Liver (tissue), 10 donors: ENCODE measurements at places on chromosomes 2 and 18. TPM values are rescaled to one million over a fixed set of nuclear protein-coding genes. Genes with fewer than 3 reads are reported as not detected.

- no peak for DNase-seq
These were observed 52.3 kb downstream of the PAX8 start for GRCh38 chr2:113226462-113226861.

AFF3 gene
- total RNA-seq: 3.5 TPM

GRCh38 chr2:234095301-234095700, 44.8 kb downstream of the SPP2 start:
- DNase-seq: no peak

GRCh38 chr2:223365158-223365679, 236.9 kb downstream of the SCG2 start:
- DNase-seq: no peak

DNA sequence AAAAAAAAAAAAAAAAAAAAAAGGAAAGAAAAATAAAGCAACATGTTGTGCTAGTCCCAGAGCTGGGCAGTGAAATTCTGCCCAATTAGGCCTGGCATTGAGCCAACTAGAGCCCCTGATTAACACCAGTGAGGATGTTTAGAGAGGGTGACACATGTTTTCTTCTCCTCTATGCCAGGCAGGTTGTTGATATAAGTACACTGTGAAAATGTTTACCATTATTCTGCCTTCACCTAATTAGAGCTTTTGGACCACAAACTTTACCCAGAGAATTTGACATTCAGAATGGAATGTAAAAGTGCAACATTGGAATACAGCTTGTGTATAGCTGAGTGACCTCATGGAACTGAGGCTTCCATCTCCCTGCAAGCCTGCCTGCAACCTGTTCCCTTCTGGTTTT, 95.9 kb upstream of the MSH2 start:
- DNase-seq: no peak

- DNase-seq: no peak
These were observed 270.1 kb downstream of the TCF4 start for GRCh38 chr18:55317864-55318263.

RBM45 gene
- total RNA-seq: 6.6 TPM

DNA sequence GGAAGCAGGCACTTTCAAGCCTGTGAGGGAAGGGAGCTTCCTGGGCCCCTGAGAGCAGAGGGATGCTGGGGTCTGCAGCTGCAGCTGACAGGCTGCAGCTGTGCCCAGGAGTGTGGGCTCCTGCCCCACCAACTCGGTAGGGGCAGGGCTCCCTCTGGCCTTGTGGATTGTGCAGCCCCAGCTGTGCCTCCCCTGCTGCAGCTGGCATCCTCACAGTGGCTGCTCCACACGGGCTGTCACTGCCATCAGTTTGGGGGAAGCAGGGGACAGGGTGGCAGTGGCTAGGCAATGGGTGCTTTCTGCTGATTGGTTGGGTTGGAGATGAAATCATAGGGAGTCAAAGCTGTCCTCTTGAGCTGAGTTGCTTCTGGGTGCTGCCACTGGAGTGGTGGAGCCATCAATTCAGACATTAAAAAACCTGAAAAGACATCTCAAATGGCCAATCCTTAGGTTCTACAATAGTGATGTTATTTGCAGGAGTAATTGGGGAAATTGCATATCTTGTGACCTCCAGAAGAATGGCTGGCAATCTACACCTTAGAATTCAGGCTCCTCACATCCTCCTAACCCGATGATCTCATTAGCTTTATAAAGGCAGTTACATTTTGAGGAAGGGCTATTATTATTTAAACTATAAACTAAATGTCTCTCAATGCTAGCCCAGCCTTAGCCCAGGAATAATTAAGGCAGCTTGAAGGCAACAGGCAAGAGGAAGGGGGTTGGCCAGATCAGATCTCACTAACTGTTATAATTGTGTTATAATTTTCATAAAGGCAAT, 41.3 kb downstream of the FAM171B start:
- no peak for DNase-seq

SLC4A5 gene
- total RNA-seq: 0.42 TPM

TMEFF2 gene
- not detected for total RNA-seq

DNA sequence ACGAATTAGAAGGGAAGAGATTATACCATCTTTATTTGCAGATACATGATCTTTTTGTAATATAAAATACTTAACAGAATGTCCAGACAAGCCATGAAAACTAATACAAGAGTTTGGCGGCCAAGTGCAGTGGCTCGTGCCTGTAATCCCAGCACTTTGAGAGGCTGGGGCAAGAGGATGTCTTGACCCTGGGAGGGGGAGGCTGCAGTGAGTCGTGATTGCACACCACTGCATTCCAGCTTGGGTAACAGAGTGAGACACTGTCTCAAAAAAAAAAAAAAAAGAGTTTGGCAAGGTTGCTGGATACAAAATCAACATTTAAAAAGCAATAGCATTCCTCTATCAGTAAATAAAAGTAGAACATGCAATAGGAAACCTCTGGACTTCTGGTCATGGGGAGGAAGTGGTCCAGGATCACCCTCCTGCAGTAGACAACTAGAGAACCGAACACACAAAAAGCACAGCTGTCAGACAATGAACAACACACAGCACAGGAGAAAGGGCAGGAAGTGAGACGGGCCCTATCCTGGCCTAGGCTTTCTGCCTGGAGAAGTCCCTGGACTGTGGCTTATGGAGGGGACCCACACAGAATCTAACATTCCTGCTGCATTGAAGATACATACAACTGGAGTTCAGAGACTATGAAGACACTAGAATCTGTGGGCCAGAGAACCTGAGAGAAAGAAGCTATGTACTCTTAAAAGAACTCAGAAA, 118.9 kb upstream of the ARL4C start:
- DNase-seq: no peak

MAP2 gene
- 4.2 TPM for total RNA-seq

GRCh38 chr18:34864836-34865497, 154.9 kb downstream of the DTNA start:
- no peak for DNase-seq

DOCK10 gene
- total RNA-seq: 12.1 TPM

UGT1A3 gene
- not detected for total RNA-seq

DNA sequence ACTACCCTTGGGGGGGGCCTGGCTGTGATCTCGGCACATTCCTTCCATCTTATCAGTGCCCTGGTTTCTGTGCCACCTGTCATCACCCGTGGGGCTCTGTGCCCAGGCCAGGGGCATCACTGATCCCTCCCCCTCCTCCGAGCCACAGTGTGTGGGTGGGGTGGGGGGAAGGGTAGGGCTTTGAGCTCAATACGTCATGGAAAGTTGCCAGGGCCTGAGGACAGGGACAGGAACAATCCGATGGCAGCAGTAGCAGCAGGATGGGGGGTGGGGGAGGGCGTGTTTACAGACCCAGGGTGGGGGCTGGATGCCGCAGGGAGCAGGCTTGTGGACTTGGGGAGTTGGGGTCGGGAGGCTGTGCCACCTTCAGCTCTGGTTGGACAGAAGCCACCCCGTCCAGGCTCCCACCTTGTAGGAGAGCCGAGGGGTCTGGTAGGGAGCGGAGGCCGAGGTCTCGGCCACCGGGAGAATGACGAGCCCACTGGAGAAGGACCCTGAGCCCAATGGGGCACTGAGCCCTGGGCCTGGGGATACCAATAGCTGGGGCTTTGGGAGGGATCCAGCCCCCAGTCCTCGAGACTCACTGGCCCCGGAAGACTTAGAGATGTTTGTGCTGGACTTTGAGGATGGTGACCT, 3.5 kb downstream of the SLC4A3 start:
- DNase-seq: no peak

DNA sequence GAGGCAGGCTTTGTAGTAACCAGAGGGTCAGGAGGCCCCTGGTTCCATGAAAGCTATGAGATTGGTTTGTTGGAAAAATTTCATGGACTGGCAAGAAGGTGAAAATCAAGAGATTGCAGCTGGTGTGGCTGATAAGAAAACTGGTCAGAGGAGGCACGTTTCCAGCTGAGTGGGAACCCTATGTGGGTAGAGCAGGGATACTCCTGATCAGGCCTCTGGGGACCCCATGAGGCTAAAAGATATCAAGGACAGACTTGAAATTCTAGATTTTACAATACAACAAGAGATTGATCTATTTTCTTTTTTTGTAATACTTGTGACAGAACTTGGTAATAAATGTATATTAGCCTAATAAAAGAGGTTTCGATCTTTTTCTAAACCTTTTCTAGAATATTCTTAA, 1615.1 kb downstream of the DPP10 start:
- DNase-seq: no peak

DNA sequence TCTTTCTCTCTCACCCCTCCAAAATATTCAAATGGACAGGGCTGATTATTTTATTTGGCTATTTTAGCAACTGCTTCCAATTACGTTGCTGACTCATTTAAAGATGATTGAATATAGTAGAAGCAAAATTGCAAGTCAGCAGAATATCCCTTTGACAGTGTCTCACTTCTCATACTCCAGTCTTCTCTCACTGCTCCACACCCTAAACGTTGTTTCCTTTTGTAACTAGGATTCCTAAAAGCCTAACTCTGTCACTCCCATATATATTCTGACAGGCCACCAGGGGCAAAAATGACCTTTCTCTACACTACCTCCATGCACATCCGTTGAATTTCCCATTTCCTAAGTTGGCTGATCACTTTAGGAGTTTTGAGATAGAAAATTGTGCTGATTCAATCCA, 351.1 kb downstream of the RND3 start:
- DNase-seq: no peak

BCL11A gene
- 8.5 TPM for total RNA-seq

- no peak for DNase-seq
These were observed 15.5 kb downstream of the SLC25A12 start for GRCh38 chr2:171878481-171878993.

DNA sequence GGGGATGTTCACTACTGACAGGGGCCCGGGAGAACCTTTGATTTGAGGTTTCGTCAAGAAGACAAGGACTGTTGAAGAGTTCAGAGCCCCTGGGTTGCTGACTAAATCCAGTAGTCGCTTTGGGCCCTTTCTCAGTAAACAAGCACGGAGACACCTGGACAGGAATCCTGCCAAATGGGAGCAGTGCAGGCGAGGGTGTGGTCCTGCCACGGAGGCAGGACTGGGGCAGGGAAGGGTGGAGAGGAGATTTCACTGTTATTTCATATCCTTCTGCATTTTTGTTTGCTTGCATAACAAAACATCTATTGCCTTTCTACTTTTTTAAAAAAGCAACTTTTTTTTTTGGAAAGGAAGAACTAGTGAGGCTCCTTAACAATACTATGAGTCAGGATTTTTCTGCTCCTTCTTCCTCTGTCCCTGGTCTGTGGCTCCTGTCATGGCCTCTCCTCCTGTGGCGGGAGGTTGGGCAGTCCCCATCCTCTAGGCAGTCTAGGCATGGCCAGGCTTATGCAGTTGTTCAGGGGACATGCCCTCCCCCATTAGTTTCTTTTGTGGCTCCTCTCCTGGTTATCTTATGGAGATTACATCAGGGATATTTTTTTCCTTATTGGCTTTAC, 57.7 kb downstream of the ARHGEF4 start:
- no peak for DNase-seq
